ENCODE measurements at places on chromosomes 12 and 14.

DNA sequence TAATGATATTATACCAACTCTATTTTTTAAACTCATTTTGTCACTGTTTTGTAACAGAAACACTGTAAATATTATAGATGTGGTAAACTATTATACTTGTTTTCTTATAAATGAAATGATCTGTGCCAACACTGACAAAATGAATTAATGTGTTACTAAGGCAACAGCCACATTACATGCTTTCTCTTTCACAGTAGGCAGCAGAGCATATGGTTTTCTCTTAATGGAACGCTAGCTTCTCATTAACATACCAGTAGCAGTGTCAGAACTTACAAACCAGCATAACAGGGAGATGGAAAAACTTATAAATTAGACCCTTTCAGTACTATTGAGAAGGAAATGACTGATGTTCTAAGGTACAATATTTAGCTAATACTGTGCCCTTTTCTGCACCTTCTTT is 398.8 kb downstream of the PRKD1 start:
- DNase-seq = no peak

DNA sequence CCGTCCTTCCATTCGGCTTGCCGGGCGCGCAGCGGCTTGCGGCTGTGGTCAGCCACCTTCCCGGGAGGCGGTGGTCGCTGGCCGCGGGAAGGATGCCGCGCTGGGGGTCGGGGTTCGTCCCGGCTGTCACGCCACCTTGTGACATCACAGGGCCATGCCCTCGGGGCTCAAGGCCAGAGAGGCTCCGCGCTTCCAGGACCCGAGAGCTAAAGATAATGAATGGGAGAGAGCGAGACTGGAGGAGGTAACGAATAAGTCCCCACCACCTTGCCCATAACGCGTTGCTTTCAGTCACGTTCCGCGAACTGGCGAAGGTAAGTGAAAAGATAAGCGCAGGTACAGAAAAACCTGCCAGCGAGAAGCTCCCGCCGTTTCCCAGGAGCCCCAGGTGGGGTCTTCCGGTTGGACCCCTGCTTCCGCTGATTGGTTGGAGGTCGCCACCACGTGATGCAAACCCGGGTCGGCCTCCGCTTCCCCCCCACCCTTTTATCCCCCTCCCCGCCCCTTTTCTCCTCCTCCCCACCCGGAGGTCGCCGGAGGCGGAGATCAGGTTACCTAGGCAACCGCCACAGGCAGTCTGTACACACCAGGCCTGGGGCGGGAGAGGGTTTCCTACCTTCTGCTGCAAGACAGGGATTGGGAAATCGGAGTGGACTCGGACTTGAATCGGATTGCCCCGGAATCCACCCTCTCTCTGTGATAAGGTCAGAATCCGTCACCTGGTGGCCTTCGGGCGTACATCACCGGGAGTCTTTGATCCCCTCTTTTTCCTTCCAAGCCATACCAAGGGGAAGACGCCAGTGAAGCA is at the start of gene LRRC9:
TSS of gene LRRC9 (plus strand) at position 575 of the 808 bp plus-strand sequence.
- no peak for DNase-seq

GRCh38 chr12:133201888-133202287 is 20.6 kb downstream of the ZNF268 start:
- no peak for DNase-seq

GRCh38 chr12:47560415-47560814 is 145.4 kb downstream of the RPAP3 start:
- no peak for DNase-seq

DNA sequence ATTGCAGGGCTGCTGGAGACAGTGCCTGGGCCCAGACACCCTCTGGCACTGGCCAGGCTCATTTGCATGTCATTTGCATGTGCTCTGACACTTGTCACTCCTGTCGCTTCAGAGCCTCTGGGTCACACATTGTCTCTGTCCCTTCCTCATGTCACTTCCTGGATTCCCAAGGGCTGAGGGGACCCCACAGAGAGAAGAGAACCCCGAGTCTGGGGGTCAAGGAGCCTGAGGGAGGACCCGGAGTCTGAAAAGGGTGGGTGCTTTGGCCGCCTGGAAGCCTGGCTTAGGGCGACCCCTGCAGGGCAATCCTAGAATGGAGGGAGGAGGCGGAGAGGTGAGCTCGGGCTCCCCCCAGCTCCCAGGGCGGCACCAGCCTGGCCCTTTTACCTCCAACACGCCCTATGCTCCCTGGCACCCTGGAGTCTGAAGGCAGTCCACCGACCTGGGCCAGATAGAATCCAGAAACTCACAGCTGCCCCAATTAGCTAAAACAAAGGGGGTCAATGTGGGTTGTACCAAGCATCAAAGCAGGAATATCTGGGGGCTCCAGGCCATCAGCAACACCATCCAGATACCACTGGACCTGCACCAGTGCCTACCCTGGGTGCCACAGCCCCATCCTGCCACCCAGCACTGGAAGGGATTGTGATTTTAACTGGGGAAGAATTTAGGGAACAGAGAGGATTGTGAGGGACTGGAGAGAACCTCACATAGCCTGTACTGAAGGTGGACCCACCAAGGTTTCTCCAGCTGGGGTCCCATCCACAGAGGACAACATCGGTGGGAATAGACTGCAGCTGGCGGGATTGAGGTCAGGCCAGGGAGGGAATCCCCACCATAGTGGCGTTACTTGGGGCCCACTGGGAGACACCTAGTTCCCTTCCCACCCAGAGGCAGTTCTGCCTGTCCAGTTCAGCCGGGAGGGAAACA is 21.8 kb upstream of the KRT78 start:
- DNase-seq = peak; percentile 57

GRCh38 chr14:105148604-105149145 is 19.9 kb downstream of the JAG2 start:
- DNase-seq = no peak

DNA sequence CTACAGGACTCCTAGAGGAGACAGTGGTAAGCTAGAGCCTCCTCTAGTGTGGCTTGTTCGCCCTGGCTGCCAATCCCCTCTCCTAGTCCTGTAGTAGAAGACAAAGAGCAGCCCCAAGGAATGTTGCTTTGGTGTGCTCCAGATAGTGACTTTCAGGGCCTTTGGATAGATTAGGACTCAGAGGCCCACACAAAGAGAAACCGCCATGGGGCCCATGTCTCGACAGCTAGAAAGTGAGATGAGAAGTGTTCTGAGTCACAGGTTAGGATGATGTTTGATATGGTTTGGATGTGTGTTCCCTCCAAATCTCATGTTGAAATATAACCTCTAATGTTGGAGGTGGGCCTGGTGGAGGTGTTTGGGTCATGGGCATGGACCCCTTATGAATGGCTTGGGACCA is 51.8 kb upstream of the JDP2 start:
- DNase-seq = no peak

GRCh38 chr14:71212683-71213107 is 305.4 kb downstream of the PCNX1 start:
- DNase-seq = no peak

GRCh38 chr12:29148911-29149690 is at the start of gene FAR2:
TSS of gene FAR2 (plus strand) at chr12:29149278. CDS start at chr12:29270450, 121,172 bp downstream.
- DNase-seq = peak; percentile 14

GRCh38 chr12:10171973-10172728 is at the start of gene OLR1:
TSS of gene OLR1 (minus strand) at chr12:10172132. CDS start at chr12:10172077, 55 bp downstream.
- no peak for DNase-seq

DNA sequence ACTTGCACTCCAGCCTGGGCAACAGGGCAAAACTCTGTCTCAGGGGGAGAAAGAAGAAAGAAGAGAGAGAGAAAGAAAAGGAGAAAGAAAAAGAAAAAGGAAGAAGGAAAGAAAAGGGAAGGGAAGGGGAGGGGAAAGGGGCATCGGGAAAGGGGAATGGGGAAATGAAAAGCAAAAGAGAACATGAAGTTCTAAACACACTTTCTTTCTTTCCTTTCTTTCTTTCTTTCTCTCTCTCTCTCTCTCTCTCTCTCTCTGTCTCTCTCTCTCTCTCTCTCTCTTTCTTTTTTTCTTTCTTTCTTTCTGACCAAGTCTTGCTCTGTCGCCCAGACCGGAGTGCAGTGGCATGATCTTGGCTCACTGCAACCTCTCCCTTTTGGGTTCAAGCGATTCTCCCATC is 76.9 kb downstream of the RPS6KA5 start:
- DNase-seq = no peak

DNA sequence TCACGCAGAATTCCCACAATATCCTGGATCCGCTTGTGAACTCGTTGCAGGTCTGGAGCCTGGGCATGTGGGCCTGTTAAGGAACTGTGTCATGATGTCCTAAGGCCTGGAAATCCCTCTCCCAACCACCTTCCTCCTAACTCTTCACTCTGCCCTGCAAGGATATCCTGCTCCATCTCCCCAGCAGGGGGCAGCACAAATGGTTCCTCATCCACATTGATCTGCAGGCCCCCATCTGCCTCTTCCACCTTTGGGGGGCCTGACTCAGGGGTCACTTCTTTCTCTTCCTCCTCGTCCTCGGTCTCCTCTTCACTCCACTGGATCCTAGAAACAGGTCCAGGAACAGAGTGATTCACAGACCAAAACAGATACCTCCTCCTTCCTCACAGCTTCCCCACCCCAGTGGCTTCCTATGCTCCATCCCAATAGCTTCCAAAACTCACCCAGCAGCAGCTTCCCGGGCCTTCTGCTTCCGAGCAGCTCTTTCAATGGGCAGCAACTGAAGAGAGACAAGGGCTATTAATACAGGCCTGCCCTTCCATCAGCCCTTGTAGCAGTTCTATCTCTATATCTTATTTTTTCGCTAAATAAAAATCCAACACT is 4.5 kb downstream of the NOP2 start:
- peak; percentile 60 for DNase-seq

GRCh38 chr14:35341751-35342488 is 49.7 kb downstream of the PSMA6 start:
- DNase-seq = no peak

GRCh38 chr12:110244372-110244771 is 36.7 kb upstream of the ATP2A2 start:
- DNase-seq = no peak

GRCh38 chr12:115103884-115104883 is 420.2 kb upstream of the TBX3 start:
- DNase-seq = no peak

DNA sequence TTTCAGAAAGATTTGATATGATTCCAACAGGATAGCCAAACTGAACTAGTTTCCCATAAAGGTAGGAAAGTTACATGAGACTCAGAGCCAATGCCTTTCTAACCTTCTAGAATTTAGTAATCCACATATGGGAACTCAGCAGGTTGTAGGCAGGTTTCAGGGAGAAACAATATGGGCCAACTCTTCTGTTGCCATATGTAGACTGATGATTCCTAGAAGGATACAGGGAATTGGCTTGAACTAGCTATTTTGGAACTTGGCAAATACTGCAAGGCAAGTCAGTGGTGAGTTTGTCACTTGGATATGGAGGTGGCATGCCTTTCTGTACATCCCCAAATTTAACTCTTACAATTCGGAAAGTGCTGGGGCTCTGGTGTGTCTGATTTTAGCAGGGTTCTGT is 15.5 kb downstream of the SUDS3 start:
- DNase-seq = no peak

GRCh38 chr12:34398706-34399630 is 376.7 kb downstream of the ALG10 start:
- peak; percentile 1 for DNase-seq

- DNase-seq = no peak
These were observed 140.6 kb downstream of the EPS8 start for GRCh38 chr12:15648558-15648957.

DNA sequence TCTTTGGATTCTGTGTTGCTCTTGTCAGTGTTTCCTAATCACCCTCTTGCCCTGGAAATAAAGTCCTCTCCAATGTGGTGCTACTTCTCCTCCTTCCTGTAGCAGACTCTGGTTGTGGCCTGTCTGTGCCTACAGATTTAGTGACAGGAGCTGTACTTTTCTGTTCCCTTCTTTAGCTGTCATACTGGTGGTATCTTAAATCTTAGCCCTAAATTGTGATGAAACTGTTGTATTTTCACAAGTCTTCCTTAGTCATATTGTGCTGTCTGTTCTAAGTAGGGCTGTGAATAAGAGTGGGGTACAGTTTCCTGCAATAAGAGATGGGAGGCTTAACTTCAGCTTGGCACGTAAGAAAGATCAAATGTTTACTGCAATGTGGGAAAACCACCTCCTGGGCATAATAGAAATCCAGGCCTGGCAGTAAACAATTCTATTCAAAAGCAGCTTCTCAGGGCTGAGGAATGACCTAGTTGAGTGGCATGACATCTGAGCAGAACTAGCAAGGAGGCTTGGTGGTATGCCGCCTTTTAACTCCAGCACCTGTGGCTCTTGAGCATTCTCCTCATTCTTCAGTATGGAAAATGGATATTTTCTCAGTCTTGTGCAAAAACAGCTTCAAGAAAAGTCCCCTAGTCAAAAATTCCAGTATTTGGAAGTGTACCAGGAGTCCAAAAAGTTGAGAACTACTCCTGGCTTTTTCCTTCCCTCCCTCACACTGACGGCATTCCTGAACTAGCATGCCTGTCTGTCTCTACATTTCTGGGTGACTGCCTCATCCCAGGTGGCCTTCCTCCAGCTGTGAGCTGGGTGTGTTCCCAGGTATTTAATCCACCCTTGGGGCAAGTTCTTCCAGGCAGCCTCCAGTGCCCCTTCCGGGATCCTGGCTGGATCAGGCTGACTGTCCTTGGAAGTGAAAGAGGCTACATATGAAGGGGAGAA is 19.5 kb downstream of the ANO6 start:
- DNase-seq = no peak

All from effector CD4-positive, alpha-beta T cell (primary cell).